ENCODE measurements at places on chromosomes 2 and 18.

- DNase-seq: no peak
Observed at GRCh38 chr18:2559249-2559648, 12.1 kb downstream of the METTL4 start.

- no peak for DNase-seq
Observed at GRCh38 chr2:54206596-54206995, 49.4 kb downstream of the TSPYL6 start.

DNA sequence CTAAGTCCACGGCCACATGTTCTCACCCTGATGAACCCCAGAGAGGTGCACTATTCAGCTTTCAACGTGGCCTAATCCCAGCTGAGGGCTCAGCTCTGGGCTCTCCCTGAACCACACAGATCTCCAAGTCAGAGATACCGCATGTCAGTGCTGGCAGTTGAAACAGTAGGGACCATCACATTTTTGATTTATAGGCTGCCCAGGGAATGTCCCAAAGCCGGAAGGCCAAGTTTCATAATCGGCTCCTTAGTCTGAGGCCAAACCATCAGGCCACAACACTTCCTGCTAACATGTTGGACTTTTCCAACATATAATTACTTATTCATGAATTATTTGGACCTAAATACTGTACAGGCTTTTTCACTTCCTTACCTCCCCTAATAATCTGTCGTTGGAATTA, 91.9 kb upstream of the KLHL29 start:
- DNase-seq: no peak

GRCh38 chr2:94993176-94994062, 32.1 kb upstream of the MAL start:
- no peak for DNase-seq

DNA sequence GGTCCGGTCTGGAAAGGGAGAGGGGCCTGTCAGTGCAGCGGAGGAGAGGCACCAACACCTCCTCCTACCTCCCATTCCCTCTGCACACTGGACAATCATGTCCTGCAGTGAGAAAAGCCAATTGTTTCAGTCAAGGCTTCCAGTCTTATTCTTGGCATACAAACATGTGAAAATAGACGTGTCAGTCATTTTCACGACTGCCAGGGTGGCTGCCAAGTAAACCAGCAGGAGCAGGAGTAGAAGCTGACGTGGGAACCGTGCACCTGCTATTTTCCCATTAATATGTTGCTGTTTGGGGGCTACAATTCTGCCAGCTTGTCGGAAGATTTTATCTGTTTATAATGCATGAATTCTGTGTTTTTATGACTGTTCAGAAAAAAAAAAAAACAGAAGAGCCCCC, 202.3 kb downstream of the SPP2 start:
- DNase-seq: no peak
